ENCODE measurements at places on chromosomes 13 and 19.

GRCh38 chr19:41904118-41904870 lies 21.3 kb downstream of the ARHGEF1 start:
- no peak for DNase-seq

- DNase-seq: peak; percentile 9
These were observed 839 bp upstream of the CKAP2 start for GRCh38 chr13:52454459-52454819.

GRCh38 chr13:37107456-37107855 lies 2.0 kb upstream of the CSNK1A1L start:
- no peak for DNase-seq

GRCh38 chr13:31793246-31793645 lies 53.9 kb downstream of the RXFP2 start:
- DNase-seq: no peak

GRCh38 chr13:22253107-22253506 lies 582.2 kb downstream of the FGF9 start:
- no peak for DNase-seq

DNA sequence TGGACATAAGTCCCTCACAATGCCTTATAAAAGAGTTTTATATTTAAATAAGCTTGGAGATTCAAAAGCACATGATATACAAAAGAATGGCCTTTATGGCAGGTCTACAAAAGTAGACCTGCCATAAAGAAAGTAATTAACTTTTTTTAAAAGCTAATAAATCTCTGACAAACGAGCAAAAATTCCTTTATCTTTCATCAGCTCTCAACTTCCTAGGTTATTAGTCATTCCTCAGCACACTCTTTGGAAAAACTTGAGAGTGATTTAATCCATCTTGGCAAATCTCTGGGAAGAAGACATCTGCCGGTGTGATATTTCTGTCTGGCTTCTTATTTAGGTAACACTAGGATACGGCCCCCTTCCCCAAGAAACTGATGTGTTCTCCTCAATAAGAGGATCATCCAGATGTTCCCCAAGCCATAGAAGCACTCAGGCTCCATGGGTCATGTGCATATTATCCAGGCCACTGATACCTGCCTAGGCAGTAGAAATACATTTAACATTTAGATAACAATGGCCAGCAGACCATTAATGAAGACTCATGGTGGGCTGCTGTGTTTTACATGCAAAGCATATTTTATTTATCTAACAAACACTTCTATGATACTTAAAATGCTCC lies 372.7 kb downstream of the LIG4 start:
- DNase-seq: no peak

DNA sequence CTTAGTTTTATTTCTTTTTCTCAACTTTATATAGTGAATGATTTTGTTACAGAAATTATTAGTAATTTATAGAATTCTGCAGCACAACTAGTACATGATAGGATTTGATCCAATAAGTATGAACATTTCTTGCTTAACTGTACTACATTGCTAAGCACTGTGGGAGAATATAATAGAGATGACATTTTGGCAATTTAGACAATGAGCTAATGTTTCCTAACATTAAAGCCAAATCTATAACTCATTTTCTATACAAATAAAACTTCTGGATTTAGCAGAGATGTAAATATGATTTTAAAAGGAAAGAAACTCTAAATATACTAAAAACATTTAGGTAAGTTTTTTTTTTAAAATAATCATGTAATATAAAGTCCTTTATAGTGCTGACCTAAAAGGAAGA lies 87.3 kb downstream of the FNDC3A start:
- no peak for DNase-seq

- DNase-seq: no peak
These were observed 69.7 kb downstream of the PIBF1 start for GRCh38 chr13:72851678-72852014.

GRCh38 chr13:91962946-91963345 lies 564.5 kb downstream of the GPC5 start:
- no peak for DNase-seq

GRCh38 chr19:7997809-7998480 lies 7.5 kb downstream of the ELAVL1 start:
- DNase-seq: no peak

DNA sequence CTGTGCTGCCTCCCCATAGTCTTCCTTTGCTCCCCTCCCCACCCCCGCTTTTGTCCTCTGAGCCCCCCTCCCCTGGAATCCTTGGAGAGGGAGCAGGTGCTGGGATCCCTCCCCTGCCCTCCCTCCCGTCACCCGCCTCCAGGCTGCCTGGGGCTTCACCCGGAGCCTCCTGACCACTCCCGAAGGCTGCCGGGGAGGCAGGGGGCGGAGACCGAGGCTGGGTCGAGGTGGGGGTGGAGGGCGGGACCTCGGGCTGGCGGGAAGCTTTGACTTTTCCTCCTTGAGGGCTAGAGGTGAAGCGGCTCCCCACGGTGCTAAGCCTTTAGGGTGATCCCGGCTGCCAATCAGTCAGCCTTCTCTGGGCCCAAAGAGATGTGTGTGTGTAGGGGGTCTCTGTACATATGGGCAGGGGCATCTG lies 1.5 kb downstream of the KMT5C start:
- no peak for DNase-seq

DNA sequence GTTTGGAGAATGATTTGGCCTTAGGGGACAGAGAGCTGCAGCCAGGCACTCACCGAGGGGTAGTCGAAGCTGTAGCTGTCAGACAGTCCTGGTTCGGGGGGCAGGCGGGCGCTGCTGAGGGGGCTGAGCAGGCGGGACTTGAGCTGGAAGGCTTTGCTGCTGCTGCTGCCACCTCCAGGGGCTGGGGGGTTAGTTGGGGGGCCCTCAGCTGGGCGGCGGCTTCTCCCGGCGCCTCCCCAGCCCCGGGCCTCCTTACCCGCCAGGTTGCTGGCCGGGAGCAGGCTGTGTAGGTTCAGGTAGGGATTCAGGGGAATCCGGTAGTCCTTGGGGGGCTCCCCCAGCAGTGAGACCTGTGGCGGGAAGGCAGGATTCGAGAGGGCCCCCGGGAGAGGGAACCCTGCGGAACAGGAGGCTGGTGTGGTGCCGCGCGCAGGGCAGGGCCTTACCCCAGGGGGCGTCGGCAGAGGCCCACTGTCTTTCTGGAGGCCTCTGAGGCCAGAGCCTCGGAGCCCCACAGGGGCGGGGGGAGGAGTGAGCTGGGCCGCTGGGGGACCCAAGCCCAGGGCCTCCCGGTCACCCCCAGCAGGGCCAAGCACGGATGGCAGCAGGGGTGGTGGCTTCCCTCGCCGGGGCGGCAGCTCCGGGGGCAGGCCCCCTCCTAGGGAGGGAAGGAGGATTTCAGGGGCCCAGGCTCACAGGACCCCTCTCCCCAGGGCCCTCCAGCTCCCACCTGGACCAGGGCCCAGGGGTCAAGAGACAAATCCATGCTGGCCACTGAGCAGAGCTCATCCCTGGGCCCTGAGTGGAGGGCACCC lies 5.0 kb upstream of the FDX2 start:
- no peak for DNase-seq

- peak; percentile 56 for DNase-seq
These were observed at the start of gene DNAJB1 for GRCh38 chr19:14517840-14518505. TSS of gene DNAJB1 (minus strand) at chr19:14518397. CDS start at chr19:14518349, 48 bp downstream.

GRCh38 chr13:39688699-39689405 lies 33.4 kb downstream of the COG6 start:
- DNase-seq: no peak

DNA sequence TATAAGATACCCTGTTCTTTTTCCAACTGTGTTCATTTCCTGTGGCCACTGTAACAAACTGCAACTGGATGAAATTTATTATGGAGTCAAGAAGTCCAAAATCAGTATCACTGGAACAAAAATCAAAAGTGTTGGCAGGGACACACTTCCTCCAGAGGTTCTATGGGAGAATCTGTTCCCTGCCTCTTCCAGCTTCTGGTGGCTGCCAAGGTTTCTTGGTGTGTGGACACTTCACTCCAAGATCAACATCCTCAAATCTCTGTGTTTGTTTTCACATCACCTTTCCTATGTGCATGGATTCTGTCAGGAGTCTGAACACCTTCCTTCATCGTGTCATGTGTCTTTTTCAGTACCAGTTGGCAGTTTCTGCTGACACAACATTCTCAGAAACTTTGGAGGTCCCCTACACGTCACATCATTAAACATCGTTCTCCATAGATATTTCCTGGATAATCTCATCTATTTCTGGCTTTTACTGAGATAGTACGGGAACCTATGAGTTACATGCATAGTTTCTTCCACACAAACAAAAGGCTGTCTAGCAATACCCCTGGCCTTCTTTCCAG lies 15.2 kb upstream of the EFNB2 start:
- no peak for DNase-seq

DNA sequence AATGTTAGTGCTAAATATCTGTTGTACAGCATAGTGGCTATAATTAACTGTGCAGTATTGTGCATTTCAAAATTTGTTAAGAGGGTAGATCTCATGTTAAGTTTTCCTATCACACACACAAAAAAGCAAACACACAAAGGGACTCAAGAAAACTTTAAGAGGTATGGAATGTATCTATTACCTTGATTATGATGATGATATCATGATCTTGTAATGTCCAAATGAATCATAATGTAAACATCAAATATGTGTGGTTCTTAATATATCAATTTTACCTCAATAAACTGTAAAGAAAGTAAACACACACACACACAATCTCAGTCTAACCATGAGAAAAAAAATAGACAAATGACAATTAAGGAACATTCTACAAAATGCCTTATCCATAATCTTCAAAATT lies 934.6 kb downstream of the SLITRK1 start:
- DNase-seq: no peak

GRCh38 chr13:21879263-21879914 lies 208.5 kb downstream of the FGF9 start:
- DNase-seq: no peak

DNA sequence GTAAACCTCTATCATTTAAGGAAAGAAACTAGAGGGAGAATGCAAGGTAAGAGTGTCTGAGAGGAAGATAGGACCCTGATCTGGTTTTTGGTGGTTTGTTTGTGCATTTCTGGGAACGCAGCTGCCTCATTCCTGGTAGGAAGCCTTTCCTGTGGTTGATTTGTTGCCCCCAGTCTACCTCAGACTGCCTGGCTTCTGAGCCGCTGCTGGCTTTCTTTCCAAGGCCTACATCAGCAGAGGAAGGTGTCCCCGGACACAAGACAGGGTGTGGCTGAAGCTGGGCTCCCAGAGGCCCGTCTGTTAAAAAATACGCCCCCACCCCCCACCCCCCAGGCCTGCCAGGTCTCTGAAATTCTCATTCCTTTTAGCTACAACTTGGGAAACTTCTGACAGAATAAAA lies 42.6 kb downstream of the C13orf42 start:
- DNase-seq: no peak

DNA sequence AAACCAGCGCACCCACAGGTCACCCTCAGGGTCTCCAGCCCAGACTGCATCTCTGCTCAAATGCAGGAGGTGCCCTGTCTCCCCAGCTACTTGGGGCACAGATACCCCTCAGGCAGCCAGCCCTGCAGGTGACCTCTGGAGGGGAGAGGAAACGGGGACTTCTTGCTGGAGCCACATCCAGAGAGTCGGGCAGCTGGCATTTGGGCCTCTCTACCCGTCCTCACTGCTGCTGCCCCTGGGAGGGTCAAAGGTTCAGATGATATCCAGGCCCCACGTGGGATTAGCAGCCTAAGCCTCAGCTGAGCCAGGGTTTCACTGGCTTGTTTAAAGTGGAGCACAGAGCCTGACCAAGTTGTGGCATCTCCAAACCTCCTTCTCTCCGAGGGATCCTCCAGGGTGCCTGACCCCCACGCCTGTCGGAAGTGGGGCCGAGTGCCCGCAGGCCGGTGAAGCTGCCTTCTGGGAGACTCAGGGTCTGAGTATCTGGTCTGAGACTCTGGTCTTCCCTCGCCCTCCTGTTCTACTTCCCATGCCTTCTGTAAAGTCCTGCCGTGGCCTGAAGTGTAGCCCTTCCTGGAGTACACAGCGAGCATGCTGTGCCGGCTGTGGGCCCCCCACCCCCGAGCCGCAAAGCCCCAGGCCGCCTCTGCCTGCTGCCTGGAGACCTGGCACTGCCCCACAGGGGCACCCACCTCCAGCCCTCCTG lies 2.1 kb downstream of the RASA3 start:
- DNase-seq: no peak

GRCh38 chr13:51243832-51244231 lies 21.6 kb downstream of the FAM124A start:
- DNase-seq: no peak

DNA sequence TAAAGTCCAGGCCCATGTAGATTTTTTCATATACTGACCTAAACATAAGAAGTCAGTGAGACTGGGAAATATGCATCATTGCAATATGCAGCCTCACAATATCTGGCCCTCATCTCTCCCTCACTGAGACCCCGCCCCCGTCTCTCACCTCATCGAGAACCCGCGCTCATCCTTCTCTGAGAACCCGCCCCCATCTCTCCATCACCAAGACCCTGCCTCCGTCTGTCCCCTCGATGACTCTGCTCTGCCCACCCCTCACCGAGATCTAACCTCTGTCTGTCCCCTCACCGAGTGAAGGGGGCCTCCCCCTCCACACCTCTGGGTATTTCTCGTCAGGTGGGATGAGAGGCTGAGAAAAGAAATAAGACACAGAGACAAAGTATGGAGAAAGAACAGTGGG lies 20.5 kb upstream of the ZNF846 start:
- DNase-seq: no peak

DNA sequence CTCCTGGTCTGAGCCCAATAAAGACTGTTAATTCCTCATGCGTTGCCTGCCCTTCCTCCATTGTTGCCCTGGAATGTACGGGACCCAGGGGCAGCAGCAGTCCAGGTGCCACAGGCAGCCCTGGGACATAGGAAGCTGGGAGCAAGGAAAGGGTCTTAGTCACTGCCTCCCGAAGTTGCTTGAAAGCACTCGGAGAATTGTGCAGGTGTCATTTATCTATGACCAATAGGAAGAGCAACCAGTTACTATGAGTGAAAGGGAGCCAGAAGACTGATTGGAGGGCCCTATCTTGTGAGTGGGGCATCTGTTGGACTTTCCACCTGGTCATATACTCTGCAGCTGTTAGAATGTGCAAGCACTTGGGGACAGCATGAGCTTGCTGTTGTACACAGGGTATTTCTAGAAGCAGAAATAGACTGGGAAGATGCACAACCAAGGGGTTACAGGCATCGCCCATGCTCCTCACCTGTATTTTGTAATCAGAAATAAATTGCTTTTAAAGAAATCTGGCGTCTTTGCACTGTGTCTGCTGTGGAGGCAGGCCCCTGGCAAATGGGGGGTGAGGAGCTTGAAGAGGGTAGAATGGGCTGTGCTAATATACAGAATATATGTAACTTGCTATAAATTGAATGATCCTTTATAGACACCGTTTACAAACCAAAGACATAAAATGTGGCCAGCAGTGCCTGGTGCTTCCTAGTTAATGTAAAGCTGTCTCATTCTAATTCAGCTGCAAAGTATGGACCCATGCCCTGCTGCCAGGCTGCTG lies 4.2 kb upstream of the RPS11 start:
- DNase-seq: no peak

DNA sequence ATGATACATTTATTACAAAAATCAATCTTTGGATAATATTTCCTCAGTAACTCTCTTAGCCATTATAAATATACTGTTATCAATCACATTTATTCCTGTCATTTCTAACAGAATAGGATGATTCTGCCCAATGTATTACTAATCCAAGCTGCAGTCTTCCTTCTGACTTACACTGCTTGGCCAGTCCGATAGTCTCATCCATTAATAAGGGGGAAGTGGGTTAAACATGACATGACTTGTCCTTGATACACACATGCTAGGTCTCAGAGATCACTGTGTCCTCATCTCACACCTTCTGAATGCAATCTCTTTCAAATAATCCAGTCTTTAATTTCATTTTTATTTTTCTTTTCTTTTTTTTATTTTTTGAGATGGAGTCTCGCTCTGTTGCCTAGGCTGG lies 18.8 kb downstream of the SACS start:
- no peak for DNase-seq

GRCh38 chr13:22252281-22252830 lies 581.5 kb downstream of the FGF9 start:
- DNase-seq: no peak

- no peak for DNase-seq
These were observed 12.3 kb upstream of the LENG8 start for GRCh38 chr19:54436628-54437252.

Data from T-helper 17 cell (primary cell).